ENCODE measurements at places on chromosomes 2 and 18.

- DNase-seq = no peak
These were observed 954 bp downstream of the CCNT2 start for GRCh38 chr2:134919341-134920210.

GRCh38 chr18:3179430-3180089, 40.2 kb downstream of the MYOM1 start:
- DNase-seq = no peak

- DNase-seq = no peak
These were observed 72.2 kb upstream of the THUMPD2 start for GRCh38 chr2:39851251-39851650.

DNA sequence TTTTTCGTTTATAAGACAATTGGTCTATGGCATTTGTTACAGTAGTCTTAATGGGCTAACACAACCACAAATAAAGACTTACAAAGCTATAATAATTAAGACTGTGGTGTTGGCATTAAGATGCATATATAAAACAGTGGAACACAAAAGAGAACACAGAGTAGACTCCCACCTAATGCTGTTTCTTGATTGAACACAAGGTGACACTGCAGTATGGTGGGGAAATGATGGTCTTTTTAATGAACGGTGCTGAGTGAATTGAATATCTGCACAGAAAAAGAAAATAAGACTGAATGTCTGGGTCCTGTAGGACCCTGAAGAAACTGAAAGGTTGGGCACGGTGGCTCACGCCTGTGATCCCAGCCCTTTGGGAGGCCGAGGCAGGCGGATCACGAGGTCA, 1136.6 kb upstream of the NXPH2 start:
- DNase-seq = peak; percentile 2

DNA sequence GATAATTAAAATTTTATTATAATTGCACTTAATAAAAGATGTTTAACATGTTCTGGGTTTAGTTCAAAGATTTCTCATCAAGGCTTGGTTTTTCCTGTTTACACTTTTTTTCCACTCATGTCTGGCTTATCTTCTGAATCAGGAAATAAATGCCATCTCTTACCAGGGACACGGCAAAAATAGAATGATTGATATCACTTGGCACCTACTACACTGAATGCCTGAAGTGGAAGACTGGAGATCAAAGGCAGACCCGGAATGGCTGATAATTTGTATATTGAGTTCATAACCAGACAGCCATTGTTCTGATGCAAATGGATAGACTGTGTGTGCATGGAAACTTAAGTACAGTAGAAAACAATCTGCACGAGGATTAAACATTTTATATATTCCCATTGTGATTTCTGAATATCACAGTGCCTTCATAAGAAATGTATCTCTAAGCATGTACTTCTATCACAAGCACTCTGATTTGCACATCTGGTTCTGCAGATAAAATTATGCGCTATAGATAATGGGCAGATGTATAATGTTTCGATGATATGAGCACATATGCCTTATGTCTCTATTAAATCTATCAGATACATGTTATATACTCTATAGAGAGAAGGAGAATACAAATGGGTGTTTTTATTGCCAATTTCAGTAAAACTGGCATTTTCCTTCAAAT, 304.8 kb downstream of the RND3 start:
- DNase-seq = no peak

DNA sequence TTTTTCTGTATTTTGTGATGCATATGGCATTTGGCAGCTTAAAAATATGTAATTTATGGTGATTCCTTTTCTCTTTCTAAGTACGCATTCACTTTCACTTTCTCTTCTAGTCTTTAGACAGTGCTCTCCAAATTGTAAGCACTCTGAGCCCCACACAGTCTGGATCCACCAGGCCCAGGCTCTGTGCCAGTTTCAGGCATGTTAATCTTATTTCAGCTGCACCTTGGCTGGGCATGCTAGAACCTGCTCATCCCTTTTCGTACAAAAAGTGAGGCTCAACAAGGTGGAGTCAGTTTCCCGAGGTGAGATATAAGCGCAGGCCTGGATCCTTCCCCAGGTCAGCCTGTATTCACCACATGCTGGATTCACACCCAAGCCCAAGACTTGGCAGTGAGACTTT, 203.9 kb downstream of the MTX2 start:
- DNase-seq = no peak

DNA sequence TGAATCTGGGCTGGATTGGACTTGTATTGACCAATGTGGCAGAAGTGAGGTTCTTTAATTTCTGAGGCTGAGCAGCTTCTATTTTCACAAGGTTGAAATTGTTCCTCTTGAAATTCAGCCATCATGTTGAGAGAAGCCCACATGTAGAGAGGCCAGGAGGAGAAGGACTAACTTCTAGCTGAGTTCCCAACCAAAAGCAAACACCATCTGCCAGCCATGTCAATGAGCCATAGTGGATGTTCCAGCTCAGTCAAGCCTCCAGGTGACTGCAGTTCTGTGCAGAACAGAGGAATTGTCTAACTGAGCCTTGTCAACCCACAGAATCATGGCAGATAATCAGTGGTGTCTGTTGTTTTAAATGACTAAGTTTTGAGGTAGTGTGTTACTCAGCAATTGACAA, 110.6 kb upstream of the ACVR1 start:
- no peak for DNase-seq

Measured in NCI-H526 (cell line).